MCF 10A (cell line): ENCODE measurements at places on chromosomes 7 and 10. TPM values are rescaled to one million over a fixed set of nuclear protein-coding genes. Genes with fewer than 3 reads are reported as not detected.
A peak's percentile ranks its signal among the peaks of the same experiment; 100 is the strongest.

DNA sequence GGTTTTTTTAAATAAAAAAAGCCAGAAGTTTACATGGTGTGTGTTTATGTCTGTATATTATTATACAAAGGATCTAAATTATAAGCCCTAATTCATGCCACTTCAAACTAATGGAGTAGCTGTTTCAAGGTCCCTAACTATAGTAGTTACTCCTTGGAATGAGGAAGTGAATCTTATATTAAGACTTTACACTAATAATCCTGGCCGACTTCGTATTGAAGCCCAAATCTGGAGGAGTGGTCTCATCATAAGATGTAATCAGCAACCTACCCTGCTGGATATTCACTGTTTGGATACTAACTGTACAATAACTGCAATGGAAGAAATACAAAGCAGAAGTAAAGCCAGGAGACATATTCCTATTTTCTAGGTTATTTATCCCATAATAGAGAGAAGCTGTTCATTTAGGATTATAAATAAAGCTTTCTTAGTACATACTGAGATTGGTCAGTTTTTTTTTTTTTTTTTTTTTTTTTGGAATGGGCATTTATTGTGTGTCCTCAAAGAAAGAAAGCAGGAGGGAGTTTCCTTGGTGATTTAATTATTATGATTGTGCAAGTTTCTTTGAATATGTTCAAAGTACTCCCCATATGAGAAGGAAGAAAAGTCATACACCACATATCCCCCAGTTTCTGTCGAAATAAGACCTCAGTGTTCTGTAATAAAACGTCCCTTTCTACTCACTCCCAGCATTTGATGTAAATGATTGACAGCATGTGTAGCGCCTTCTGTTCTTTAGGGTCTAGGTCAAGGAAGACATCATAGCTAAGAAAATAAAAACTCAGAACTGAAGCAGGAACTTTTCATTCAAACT lies 397.8 kb downstream of the EXOC4 start:
- no peak overlapping the region for H3K4me3 ChIP-seq
- peak; percentile 1 for DNase-seq
- H3K27me3 ChIP-seq: no peaks in the 10 kb centered on the region
- no peaks in the 10 kb centered on the region for H3K36me3 ChIP-seq
- H3K27ac ChIP-seq: peak overlapping the region; percentile 69
- H3K4me1 ChIP-seq: peaks cover 29% of the 10 kb centered on the region

DNA sequence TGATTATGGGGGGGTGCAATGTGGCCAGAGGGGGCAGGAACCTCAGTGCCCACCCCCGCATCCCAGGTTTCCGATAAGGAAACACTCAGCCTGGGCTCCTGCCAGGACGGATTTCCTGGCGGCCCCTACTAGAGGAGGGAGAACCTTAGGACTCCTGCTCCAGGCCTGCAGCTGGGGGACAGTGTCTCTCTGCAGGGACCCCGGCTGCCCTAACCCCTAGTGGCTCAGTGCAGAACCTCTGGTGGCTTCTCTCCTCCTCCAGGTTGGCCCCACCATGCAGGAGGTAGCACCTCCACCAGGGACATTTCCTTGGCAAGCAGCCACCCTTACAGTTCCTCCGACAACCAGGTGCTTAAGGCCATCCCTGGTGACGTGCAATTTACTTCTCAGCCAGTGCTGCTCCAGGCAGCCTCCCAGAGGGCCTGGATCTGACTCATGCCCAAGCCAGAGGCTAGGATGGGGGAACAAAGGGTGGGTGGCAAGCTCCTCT lies 31.9 kb downstream of the SH2B2 start:
- H3K27ac ChIP-seq: no peak overlapping the region
- peaks cover 14% of the 10 kb centered on the region for H3K36me3 ChIP-seq
- H3K27me3 ChIP-seq: no peaks in the 10 kb centered on the region
- peak; percentile 90 for DNase-seq
- H3K4me3 ChIP-seq: no peak overlapping the region

- no peak overlapping the region for H3K27ac ChIP-seq
- no peaks in the 10 kb centered on the region for H3K27me3 ChIP-seq
- DNase-seq: no peak
- no peaks in the 10 kb centered on the region for H3K4me1 ChIP-seq
- no peaks in the 10 kb centered on the region for H3K36me3 ChIP-seq
Observed at GRCh38 chr10:12638103-12638502, 288.8 kb downstream of the CAMK1D start.

GRCh38 chr7:20307119-20307518 lies 23.6 kb upstream of the ITGB8 start:
- DNase-seq: no peak
- no peaks in the 10 kb centered on the region for H3K27me3 ChIP-seq
- no peak overlapping the region for H3K4me3 ChIP-seq

GRCh38 chr10:117519879-117520278 lies 22.7 kb upstream of the EMX2 start:
- no peaks in the 10 kb centered on the region for H3K36me3 ChIP-seq
- peaks cover 11% of the 10 kb centered on the region for H3K27me3 ChIP-seq
- DNase-seq: no peak
- no peak overlapping the region for H3K4me3 ChIP-seq
- H3K27ac ChIP-seq: no peak overlapping the region

- DNase-seq: no peak
- H3K36me3 ChIP-seq: no peaks in the 10 kb centered on the region
- peaks cover 34% of the 10 kb centered on the region for H3K27me3 ChIP-seq
- no peaks in the 10 kb centered on the region for H3K4me1 ChIP-seq
- H3K4me3 ChIP-seq: no peak overlapping the region
Observed at GRCh38 chr10:45353186-45353585, 20.8 kb upstream of the ALOX5 start.

DNA sequence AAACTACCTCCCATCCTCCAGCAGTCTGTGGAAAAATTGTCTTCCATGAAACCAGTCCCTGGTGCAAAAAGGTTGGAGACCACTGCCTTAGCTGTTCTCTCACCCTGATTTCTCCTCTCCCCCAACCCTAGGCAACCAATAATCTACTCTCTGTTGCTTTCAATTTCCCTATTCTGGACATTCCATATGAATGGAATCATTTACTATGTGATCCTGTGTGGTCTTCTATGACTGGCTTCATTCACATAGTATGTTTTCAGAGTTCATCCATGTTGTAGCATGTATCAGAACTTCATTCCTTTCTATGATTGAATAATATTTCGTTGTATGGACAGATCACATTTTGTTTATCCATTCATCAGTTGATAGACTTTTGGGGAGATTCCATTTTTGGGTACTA lies 38.3 kb upstream of the DLG5 start:
- peaks cover 5% of the 10 kb centered on the region for H3K4me1 ChIP-seq
- H3K4me3 ChIP-seq: no peak overlapping the region
- no peak overlapping the region for H3K27ac ChIP-seq
- H3K27me3 ChIP-seq: no peaks in the 10 kb centered on the region
- H3K36me3 ChIP-seq: no peaks in the 10 kb centered on the region

The ARF5 gene
- total RNA-seq: 109 and 133 TPM in 2 replicates

The CYP3A5 gene
- 0.58 and 0.83 TPM in 2 replicates for total RNA-seq

The C10orf90 gene
- not detected in 2 replicates for total RNA-seq

The ACBD7 gene
- total RNA-seq: 0.54 and 0.63 TPM in 2 replicates

The TET1 gene
- total RNA-seq: 0.05 TPM in 1 of 2 replicates, not detected in the other

The MDFIC gene
- total RNA-seq: 7.8 and 8.1 TPM in 2 replicates

The ADAM12 gene
- 2.2 and 3.1 TPM in 2 replicates for total RNA-seq

The GPR15LG gene
- not detected in 2 replicates for total RNA-seq

The ADRA2A gene
- total RNA-seq: not detected in 2 replicates
